Right lobe of liver (tissue), 6 donors: ENCODE measurements at places on chromosomes 16 and 17.

- DNase-seq = peak; percentile 62
Measured at GRCh38 chr17:31596382-31597323, 205.2 kb downstream of the RAB11FIP4 start.

- no peak for DNase-seq
Measured at GRCh38 chr17:43528988-43529814, 16.9 kb downstream of the ETV4 start.

DNA sequence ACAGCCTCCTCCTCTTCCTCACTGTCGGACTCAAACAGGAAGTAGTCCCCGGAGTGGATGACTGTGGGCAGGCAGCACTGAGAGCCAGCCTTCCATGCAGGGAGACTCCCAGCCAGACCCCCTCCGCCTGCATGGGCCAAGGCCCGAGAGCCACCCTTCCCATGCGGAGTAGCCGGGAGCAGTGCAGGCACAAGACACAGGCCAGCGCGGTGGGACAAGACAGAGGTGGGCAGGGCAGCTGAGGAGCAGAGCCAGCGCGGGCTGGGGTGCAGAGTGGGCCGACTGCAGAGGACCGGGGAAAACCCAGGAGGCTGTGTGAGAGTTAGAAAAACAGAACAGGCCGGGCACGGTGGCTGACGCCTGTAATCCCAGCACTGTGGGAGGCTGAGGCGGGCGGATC is 17.6 kb downstream of the CTU2 start:
- no peak for DNase-seq

DNA sequence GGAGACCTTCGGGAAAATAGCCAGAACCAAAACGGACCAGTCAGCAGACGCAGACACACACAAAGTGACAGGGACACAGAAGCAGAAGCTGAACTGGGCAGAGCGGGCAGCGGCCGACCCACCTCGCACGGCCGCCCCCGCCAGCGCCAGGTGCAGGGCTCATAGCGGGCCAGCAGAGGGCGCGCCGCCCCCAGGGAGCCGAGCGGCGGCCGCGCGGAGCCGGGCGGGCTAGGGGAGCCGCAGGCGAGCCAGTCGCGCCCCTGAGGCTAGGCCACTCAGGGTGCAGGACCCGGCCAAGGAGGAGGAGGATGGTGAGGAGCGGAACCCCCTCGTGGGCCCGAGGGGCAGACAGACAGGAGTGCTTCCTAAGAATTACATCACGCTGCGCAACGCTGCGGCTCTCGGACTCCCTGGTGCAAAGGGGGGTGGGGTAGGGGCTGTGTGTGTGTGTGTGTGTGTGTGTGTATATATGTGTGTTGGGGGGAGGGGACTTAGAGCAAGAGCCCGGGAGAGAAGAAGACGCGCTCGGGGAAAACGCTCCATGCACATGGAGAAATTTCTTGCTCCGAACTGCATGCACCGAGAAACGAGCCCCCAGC is 913 bp upstream of the NOG start:
- peak; percentile 64 for DNase-seq

- no peak for DNase-seq
Measured at GRCh38 chr17:12727881-12728280, 61.4 kb upstream of the ARHGAP44 start.

DNA sequence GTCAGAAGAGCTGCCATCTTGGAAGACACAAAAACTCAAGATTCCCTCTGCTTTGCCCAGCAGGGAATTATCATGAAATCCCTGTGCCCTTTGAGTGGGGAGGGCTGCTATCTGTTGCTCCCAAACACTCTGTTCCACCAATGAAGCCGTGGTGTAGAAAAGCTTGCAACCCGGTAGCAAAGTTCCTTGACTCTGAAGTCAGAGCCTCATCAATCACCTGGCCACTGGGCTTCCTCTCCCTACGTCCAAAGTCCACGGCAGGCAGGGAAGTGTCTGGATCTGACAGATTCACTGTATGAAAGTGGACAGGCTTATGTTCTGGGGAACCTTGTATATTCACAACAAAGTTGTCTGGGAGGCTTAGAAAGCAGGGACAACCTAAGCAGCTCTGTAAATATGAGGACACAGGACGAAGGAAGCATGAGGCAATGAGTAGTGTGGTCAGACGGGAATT is 343.3 kb downstream of the SLC39A11 start:
- no peak for DNase-seq

GRCh38 chr17:67784364-67785121 is 40.8 kb upstream of the BPTF start:
- no peak for DNase-seq

GRCh38 chr17:75910699-75911098 is 6.0 kb upstream of the MRPL38 start:
- DNase-seq = no peak

DNA sequence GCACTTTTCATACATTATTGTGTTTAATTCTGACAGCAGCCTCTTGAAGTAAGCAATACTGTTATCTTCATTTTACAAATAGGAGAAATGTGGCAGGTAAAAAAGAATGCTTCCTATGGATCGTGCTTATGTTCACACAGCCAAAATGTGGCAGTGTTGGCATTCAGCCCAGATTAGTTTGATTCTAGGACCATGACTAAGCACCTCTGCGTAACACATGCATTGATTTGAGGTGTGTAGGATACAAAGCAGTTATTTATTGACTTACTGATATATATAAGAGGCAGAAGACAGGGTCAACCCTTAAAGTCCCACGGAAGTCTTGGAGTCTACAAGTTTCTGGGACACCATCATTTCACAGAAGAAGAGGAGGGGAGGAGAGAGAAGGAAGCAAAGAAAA is 1144.4 kb upstream of the GOT2 start:
- no peak for DNase-seq

DNA sequence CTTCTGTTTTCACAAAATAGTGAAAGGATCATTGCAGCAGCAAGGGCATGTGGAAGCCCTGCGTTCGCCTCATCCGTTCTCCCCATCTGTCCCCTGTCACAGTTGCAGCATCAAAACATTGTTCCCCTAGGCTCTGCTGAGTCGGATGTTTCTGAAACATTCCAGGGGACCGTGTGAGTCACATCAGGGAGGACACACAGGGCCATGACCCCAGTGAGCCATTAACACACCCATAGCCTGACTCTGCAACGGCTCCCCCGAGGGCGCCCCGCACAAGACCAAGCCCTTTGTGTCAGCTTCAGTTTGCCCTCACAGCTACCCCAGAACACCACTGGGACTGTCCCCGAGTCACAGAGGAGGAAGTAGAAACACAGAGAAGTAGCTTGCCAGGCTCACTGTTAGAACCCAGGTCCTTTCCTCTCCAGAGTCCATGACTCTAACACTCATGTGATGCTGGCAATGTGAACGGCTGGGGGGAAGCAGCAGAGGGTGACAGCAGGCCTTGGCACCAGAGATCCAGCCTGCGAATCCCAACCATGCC is 63.3 kb upstream of the HSBP1 start:
- DNase-seq = peak; percentile 46

DNA sequence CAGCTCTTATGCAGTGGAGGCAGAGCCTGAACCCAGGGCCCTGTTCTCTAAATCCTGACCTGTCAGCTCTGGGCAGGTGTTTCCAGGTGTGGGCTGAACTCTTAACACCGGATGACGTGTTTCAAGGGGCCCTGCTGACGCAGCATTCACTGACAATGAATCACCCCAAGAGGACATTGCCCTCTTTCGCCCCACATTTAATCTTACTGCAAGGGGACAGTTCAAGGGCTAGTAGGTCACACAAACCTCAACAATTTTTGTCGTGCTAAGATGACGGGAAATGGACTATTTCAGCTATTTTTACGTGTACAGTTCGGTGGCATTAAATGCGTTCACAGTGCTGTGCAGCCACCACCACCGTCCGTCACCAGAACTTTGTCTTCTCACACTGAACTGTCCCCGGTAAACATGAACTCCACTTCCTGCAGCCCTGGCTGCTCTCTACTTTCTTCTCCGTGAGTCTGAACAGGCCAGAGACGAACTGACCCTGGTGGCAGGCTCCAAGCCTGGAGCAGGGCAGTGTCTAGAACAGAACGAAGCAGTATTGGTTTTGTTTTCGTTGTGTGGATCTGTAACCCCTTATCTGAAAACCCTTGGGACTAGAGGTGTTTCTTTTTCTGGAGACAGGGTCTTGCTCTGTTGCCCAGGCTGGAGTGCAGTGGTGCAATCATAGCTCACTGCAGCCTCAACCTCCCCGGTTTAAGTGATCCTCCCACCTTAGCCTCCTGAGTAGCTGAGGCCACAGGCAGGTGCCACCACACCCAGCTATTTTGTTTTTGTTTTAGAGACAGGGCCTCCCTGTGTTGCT is 88.4 kb upstream of the CIBAR2 start:
- DNase-seq = no peak

- no peak for DNase-seq
Measured at GRCh38 chr16:10076037-10076436, 106.2 kb downstream of the GRIN2A start.

DNA sequence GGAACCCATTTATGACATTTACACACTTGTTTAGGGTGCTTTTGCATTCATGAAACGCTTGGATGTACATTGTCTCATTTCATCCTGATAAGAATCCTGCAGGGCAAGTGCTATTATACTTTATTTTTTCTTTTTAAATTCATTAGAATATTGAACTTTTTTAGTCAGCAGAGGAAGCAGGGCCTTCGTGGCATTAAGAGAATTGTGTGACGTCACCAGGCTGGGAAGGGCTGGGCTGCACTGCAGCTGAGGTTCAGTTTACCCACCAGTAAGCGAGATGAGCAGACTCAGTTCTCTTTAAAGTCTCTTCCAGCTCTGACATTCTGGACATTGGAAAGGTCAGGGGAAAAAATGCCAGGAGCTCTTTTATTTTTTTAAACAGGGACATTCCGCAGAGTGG is 159.0 kb downstream of the MRM1 start:
- no peak for DNase-seq

DNA sequence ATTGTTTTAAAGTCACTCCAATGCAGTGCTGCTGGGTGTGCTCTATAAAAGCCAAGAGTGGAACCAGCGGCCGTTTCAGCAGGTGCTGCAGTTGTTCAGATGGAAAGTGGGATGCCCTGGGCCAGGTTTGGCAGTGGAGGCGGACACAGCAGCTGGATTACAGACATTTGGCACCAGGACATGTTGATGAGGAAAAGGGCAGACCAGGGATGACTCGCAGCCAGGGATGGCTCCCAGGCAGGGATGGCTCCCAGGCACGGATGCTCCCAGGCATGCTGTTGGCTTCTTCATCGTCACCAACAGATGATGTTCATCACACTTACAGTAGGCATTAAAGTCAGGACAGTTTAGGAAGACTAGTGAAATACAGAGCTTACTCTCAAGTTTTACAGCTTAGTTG is 10.0 kb downstream of the GAN start:
- no peak for DNase-seq

- DNase-seq = no peak
Measured at GRCh38 chr16:831571-832413, 31.3 kb upstream of the GNG13 start.

GRCh38 chr17:2055292-2056205 is 646 bp downstream of the HIC1 start:
- no peak for DNase-seq

GRCh38 chr16:30641378-30641982 is 9.3 kb upstream of the PRR14 start:
- DNase-seq = no peak
